ENCODE measurements at places on chromosomes 5 and 9.

GRCh38 chr9:120344230-120344629 lies 235.7 kb downstream of the CDK5RAP2 start:
- peak; percentile 69 for DNase-seq

DNA sequence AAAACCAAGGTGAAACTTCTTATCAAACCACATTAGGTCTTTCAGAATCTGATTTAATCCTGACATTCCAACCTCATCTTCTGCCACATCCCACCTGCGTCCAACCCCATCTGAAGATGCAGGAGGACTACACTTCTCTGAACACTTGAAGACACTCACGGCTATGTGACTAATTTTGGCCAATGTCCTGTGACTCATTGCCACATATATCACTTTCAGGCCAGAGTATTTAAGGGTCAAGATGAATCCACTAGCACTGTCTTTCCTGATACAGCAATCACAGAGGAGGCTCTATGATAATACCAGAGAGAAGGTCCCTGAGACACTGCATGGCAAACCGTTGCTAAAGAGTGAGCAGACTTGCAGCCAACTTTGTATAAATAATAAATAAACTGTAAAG lies 323.4 kb downstream of the NR2F1-AS1 start:
- DNase-seq, result peak; percentile 27

- DNase-seq, result no peak
These were observed 2.6 kb upstream of the CPEB4 start for GRCh38 chr5:173885475-173886010.

- no peak for DNase-seq
These were observed 220.0 kb downstream of the PBX3 start for GRCh38 chr9:125966959-125967711.

DNA sequence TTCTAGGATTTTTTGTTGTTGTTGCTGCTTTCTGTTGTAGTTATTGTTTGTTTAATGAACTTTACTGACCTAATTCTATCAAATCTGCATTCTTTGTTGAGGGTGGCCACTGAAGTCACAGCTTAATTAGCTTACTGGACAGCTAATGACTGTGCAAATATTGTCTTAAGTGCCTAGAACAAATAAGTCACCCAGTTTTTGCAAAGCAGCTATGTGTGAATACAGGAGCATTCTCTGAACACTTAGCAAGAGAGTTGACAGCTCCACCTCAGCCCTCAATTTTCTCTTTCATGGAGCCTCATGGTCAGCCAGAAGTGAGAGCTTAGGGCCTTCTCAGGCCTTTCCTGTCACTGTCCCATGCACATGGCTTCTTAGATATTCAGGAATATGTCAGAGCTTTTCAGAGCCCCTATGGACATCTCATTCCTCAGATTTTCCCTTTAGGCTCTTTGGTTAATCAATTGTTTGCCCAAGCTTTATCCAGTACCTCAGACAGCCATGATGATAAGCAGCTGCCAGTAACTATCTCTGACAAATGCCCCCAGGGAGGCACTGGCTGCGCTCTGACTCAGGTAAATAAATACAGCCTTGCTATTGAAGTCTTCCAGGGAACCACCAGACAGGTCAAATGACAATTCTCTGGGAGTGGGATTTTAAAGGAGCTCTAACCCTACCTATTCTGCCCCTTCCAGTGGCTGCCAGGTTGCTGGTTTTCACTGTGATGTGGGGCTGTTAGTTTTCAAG lies 241.4 kb upstream of the IL12B start:
- no peak for DNase-seq

GRCh38 chr5:82218374-82219156 lies 59.6 kb downstream of the RPS23 start:
- DNase-seq, result no peak

DNA sequence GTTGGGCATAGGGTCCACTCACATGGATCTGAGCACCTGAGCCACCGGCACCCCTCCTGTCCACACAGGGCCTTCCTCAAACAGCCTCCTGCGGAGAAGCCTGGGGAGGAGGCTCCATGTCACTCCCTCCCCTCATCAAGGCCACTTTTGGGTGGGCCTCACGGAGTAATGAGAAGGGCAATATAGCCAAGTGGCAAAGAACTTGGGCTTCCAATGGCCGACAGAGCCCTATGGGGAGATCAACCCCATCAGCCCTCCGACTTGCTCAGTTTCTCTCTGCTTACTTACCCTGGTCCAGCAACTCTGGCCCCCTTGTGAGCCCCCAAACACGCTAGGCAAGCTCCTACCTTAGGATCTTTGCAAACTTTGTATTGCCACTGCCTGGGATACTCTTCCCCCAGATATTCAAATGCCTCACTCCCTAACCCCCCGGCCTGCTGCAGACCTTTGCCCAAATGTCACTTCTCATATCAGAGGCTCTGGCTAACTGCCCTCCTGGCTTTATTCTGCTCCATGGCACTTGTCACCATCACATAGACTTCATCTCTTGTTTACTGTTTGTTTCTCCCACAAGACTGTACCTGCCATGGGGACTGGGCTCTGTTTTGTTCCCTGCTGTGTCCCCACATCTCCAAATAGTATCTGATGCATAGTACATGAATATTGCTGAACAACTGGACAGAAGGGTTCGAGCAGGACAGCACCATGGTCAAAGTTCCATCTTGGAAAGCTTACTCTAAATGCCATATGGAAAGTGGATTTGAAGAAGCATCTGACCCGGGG lies 220.8 kb downstream of the FSTL4 start:
- no peak for DNase-seq

DNA sequence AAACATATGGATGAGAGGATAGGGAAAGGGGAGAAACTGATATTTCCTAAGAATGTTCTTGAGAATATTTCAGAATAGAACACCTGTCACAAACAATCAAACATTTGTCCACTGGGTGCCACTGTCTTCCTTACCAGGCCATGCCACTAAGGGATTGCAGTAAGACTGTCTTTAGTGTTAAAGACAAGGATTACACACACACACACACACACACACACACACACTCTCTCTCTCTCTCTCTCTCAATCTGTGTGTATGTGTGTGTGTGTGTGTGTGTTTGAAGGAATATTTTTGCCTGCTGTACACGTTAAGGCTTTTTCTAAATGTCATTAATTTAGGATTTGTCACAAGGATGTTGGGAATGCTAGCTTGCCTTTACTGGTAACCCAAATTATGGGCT lies 54.4 kb downstream of the CCDC192 start:
- peak; percentile 57 for DNase-seq

DNA sequence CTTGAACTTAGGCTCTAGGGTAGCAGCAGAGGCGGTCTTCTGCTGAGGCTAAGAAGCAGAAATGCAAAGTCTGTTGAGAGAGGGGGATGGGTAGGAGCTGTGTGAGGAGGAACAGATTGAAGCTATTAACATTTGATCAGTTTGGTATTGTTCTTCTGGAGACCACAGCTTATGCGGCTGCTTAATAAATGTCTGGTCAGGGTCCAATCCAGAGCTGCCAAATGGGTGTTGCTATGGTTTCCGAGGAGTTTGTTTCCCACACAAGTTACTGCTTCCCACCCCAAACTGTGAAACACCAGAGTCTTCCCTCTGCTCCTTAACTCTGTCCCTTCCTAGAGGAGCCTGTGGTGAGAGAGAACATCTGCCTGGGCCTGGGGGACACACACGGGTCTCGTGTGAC lies 142.2 kb upstream of the KLF4 start:
- DNase-seq, result no peak

DNA sequence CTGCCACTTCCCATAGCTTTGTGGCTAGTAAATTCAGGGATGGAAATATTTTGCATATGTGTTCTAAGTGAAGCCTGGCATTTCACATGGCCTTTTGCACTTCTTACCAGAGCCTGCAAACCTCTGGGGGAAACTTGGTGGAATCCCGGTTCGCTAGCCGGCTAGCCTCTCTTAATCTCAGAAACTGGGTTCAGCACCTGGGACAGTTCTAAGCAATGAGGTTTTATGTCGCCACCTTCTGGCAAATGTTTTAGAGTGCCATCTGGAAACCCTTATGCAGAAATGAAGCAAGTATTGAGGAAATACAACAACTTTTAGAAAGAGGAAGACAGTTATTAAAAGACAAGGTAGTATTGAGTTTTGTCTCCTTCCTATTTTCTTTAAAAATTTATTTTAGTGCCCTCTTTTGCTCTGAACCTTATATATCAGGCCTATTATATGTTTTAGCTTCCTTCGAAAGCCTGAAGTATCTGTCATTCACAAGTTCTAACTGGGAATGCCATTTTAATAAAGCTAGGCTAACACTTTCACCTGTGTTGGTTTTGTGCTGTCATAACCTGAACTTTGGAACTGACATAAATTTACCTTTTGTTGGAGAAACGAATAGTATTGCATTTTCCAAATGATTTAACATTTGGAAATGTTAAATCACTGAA lies 963 bp upstream of the HTR1A start:
- DNase-seq, result peak; percentile 52

GRCh38 chr9:34493972-34494535 lies 28.7 kb downstream of the ENHO start:
- peak; percentile 75 for DNase-seq

- no peak for DNase-seq
These were observed 65.5 kb upstream of the TNC start for GRCh38 chr9:115183436-115183835.

DNA sequence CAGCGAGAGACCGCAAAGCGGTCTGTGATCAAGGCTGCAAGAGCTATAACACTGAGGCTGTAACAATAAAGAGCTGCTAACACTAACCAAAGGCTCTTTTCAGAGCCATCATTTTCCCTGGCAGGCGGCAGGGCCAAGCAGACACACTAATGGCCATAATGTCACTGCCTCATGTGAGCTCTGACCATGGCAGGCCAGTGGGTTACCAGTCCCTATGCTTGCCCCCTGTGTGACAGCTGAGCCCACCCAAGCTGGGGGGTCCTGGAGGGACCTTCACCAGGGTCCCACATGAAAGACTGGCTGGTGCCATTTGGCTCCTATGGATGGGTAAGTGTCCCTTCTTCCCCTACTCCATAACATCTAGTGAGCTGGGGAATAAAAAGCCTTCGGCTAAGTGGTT lies 29.6 kb upstream of the TESK1 start:
- DNase-seq, result no peak

DNA sequence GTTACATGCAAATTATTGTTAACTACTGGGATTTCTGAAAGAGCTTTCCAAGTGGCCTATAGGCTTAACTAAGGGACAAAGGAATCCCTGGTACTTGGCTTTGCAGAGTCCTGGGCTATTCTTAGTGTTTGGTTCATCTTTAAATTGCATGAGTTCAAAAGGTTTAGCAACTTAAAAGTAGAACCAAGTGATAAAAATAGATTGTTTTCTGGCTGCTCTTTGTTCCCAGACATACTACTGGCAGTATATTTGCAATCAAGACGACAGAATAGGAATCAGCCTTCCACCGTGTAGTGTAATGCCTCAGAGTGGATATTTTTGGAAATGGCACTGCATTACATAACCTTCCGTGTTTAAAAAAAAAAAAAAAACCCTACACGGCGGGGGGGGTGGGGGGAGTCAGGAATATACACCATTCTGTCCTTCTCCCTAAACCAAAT lies 1.0 kb downstream of the NREP start:
- DNase-seq, result peak; percentile 59

DNA sequence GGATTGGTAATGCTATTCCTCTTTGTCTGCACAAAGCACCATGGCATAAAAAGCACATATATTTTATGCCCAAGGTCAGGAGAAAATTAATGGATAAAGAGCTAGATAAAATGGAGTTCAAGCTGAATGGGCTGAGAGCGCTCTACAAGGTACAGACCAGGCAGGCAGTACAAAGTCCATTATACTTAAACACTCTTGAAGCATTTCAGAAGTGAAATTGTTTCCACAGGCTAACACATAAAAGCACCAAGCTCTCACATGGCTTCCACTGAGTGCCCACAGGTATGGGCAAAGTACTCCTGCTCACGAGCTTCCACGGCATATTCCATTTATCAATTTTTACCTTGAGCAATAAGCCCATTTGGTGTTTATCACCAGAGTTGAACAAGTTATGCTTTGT lies 771.2 kb upstream of the DMAC1 start:
- DNase-seq, result no peak

- DNase-seq, result no peak
These were observed 209.5 kb downstream of the CD180 start for GRCh38 chr5:66987126-66987525.

GRCh38 chr5:140178482-140179116 lies 3.6 kb downstream of the CYSTM1 start:
- no peak for DNase-seq

- DNase-seq, result no peak
These were observed 5.5 kb upstream of the TNIP1 start for GRCh38 chr5:151086192-151086869.

DNA sequence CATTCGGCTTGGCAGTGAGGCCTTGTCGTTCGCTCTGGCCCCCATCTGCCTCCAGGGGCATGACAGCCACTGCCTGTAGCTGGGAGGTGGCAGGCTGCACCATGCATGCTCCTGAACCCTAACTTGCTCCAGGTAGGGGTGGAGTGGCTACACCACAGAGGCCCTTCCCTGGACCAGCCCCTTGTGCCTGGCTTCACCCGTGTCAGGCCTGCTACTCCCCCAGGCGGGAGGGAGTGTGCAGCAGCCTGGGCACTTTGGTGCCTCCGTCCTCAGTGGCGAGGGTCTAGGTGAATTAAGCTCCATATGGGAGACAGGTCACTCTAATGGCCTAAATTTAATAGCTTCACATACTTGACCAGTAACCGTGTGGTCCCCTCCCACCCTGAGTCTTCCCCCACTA lies 59.4 kb upstream of the LMX1B start:
- no peak for DNase-seq
